ENCODE measurements at places on chromosomes 16 and 17.

- DNase-seq: no peak
Measured at GRCh38 chr16:84737192-84738011, 37.6 kb downstream of the USP10 start.

DNA sequence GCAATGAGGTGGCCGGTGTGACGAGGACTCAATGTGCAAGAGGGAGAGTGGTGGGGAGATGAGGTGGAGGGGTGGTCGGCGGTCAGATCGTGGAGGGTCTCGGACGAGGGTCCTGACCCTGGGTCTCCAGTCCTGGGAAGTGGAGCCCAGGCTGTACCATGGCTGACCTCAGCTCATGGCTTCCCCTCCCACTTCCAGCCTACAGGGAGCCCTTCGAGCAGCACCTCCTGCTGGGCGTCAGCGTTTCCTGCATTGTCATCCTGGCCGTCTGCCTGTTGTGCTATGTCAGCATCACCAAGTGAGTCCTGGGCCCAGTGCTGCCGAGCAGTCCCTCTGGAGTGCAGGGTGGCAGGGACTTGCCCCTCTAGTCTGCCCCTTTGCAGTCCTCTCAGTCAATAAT lies 41.8 kb downstream of the IL4R start:
- DNase-seq: no peak

DNA sequence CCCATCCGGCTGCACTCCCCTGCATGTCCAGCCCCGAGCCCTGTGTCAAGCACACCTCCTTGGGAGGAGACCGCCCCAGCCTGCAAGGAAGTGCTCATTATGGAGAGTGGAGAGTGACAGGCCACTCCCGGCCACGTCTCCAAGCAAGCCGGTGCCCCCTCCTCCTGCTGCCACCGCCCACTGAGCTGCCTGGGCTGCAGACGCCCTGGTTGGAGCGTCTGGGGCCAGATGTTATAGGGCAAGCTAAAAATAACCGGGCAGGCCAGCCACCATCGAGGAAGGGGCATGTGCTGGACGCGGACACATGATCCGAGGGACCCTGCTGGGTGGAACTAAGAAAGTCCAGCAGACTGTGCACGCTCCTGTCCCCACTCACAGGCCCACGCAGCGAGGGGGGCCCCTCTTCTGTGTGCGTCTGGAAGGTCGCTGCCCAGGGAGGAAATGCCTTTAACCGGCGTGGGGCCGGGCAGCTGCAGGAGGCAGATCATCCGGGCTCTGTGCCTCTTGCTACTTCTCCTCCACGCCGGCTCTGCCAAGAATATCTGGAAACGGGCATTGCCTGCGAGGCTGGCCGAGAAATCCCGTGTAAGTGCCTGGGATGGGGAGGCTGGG lies at the start of gene WFDC1:
TSS of gene WFDC1 (plus strand) at position 348 of the 612 bp plus-strand sequence. CDS start at position 442, 94 bp downstream.
- DNase-seq: no peak

- no peak for DNase-seq
Measured at GRCh38 chr16:50841081-50841886, 99.4 kb downstream of the CYLD start.

DNA sequence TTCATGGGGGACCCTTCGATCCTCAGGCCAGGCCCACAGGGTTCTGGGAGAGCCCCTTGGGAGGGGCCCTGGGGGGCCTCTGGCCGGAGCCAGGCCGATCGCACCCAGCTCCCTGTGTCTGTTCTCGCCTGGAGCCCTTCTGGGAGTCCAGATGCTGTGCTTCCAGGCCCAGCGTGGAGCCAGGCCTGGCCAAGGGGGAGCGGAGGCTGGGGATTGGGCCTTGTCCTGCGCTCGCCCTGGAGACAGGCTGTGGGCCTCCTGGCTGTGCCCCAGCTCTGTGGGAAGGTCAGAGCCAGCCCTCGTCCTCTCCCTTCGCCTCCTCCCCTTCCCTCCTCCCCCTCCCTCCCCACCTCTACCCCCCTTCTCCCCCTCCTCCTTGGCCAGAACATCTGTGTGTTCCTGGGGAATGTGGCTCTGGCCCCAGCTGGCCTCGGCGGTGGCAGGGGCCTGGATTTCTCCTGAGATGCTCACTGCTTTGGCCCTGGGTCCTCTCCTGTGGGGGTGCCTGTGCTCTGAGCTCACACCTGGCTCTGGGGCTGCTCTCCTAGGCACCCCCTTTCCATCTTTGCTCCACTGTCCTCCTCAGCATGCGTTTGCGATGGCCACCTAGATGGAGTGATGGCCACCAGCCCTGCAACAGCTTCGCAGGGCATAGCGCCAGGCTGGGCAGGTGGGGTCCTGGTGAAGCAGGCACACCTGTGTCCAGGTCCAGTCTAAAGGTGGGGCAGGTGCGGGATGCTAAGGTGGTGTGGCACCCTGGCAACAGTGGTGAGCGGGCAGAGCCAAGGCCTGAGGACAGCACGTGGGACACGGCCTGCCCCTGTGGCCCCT lies 90.6 kb upstream of the CIBAR2 start:
- peak; percentile 63 for DNase-seq

DNA sequence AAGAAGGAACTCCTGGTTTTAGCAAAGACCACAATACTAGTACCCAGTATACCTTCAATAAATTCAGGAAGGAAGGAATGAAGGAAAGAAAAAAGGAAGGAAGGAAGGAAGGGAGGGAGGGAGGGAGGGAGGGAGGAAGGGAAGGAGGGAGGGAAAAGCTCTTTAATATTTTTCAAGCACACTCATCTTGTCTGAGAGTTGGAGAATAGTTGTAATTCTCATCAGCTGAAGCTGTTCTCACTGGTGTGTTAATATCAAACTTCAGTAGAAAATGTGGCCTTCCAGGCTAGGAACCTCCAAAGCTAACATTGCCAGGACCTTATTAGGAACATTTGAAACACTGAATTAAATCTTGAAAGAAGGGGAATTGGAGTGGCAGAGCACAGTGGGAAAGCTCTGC lies 55.2 kb upstream of the CDH5 start:
- no peak for DNase-seq

- no peak for DNase-seq
Measured at GRCh38 chr16:47304563-47304962, 156.3 kb downstream of the ITFG1 start.

- no peak for DNase-seq
Measured at GRCh38 chr16:19598805-19599510, 43.5 kb downstream of the VPS35L start.

DNA sequence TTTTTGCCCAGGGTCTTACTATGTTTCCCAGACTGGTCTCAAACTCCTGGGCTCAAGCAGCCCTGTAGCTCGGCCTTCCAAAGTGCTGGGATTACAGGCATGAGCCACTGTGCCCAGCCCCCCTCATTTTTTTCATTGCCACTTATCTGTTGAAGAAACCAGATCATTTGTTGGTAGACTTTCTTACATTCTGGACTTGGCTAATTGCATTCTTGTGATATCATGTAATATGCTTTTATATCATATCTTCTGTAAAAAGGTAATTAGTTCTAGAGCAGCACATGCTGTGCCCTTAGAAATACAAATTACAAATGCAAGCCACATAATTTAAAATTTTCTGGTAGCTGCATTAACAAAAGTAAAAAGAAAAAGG lies 53.9 kb downstream of the PPM1E start:
- DNase-seq: no peak

DNA sequence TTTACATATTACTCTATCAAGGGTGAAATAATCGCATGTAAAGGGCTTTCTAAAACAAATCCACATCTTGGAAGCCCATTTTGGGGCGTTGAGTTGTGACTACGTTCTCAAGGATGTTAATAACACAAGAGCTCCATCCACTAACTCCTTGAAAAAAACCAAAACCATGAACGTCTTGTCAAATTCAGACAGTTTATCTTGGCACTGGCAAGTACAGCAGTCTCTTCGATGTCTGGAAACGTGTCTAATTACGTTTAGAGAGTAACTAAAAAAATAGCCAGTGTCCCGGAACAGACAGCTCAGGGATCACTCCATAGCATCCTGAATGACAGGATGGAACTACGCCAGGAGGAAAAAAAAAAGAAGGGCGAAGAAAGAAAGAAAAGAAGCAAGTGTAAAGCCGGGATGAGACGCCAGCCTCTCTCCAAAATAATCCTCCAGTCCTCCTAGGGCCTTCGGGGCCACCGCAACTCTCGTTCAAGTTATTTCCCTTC lies 954 bp downstream of the MYO1D start:
- peak; percentile 12 for DNase-seq

DNA sequence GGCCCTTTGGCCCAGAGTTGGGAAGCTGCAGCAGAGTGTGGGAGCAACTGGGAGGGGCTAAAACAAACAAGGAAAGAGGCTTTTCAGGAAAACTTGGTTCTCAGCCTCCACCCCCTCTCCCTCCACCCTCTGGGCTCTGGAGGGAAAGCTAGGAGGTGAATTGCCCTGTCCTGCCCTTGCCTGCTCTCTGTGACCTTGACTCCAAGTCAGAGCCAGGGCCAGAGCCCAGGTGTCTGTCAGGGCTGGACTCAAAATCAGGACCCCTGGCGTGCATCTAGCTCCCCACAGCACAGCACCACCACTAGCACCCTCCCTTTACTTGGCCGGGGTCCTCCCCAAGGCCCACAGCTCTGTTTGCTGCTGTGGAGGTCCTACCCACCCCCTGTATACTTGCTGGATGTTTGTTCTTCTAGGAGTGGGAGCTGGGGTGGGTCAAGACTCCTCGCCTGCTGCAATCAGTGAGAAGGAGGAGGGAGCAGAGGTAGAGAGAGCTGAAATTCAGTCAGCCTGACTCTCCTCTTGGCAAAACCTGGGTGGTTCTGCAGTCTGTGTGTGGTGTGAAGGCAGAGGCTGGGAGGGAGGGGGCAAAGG lies 2.8 kb upstream of the NR1D1 start:
- no peak for DNase-seq

- DNase-seq: peak; percentile 68
Measured at GRCh38 chr17:41666708-41667279, 21.9 kb upstream of the EIF1 start.

GRCh38 chr17:48970224-48970623 lies 1.8 kb upstream of the GIP start:
- DNase-seq: no peak

GRCh38 chr17:1588821-1589585 lies 26.4 kb upstream of the PITPNA start:
- DNase-seq: no peak

DNA sequence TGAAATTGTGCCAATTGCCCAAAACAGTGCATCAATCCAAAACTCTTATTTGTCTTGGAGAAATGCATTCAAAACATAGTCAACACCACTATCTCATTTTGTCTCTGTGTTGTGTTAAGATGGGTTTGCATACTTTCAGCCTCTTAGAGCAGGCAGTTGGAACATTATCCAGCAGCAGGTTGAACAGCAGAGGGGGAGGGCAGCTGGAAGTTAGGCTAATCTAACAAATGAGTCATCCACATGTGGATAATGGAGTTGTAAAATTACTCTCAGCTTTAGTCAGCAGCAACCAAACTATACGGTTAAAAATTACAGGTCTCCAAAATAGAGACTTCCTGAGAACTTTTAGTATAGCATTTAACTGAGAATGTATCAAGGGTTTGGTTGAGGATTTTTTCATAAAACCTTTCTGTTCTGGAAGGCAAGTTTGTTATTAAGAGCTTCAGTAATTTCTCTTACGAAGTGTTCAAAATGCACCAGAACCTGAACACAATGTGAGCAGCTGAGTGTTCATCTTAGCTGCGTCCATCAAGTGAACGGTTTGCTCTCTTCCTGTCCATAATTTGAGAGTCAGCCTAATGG lies 46.3 kb downstream of the PRKCA start:
- no peak for DNase-seq

GRCh38 chr17:59342681-59343131 lies 11.3 kb downstream of the YPEL2 start:
- no peak for DNase-seq

DNA sequence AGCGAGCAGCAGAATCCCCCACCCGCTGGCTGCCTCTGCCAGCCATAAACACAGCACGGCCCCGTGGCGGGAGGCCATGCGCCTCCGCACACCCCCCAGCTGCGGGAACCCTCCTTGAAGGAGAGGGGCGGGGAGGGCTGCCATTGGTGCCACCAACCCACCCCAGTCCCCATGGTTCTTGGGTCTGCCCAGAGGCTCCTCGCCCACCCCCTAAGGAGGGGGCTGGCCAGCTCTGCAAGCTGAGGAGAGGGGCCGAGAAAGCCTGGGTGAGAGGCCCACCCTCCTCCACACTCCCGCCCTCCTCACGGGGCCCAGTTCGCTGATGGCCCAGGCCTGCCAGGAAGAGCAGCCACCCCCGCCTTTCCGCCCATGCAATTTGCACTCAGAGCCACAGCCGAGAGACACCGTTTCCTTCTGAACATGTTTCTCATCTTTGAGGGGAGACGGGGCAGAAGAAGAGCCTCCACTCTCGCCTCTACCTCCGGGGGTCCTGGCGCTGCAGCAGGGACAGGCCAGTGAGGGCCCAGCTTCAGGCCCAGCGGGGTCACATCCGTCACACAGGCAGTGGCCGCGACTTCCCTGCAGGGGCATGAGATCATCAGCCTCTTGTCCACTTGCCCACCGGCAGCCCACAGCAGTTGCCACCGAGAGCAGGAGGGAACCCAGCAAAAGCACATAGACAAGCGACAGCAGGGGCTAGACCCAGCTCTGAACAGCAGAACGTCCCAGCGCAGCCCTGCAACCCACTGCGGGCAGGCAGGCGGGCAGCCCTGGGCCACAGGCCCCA lies 23.0 kb downstream of the KATNB1 start:
- no peak for DNase-seq

GRCh38 chr16:54344646-54345630 lies 58.4 kb upstream of the IRX3 start:
- DNase-seq: no peak

DNA sequence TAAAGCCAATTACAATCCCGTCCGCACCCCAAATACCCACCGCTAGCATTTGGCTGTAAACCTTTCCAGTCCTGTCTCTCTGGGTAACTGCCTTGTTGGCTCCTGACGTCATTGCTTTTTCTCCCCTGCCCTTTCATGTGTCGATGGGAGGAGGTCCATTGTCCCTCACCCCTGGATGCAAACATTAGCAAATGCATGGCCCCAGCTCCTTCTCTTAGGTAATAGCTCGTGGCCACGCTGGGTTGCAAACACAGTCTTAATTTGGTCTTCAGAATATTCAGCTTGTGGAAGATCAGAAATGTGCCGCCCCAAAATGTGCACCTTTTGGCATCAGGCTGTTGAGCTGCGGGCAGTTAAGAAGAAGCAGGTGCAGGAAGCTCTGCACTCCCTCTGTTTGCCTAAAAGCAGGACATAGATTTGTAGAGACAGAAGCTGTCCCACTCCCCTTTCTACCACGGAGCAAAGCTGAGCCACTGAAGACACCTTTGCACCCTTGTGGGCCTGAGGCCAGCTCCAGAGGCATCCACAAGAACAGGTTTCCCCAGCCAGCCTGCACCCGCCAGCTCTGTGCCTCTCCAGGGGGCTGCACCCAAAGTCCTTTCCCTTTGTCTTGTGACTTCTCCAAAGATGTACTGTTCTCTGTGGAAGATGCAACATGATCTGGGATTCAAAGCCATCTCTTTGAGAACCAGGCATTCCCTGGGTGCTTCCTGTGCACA lies 127.3 kb downstream of the MGAT5B start:
- no peak for DNase-seq
